ENCODE measurements at places on chromosomes 7 and 10. TPM values are rescaled to one million over a fixed set of nuclear protein-coding genes. Genes with fewer than 3 reads are reported as not detected.

- no peaks in the 10 kb centered on the region for H3K27me3 ChIP-seq
- H3K27ac ChIP-seq = no peak overlapping the region
- H3K4me3 ChIP-seq = no peak overlapping the region
- peaks cover 4% of the 10 kb centered on the region for H3K4me1 ChIP-seq
- H3K36me3 ChIP-seq = peaks cover 75% of the 10 kb centered on the region
These were observed 7.3 kb downstream of the PGAM2 start for GRCh38 chr7:44057849-44058758.

DNA sequence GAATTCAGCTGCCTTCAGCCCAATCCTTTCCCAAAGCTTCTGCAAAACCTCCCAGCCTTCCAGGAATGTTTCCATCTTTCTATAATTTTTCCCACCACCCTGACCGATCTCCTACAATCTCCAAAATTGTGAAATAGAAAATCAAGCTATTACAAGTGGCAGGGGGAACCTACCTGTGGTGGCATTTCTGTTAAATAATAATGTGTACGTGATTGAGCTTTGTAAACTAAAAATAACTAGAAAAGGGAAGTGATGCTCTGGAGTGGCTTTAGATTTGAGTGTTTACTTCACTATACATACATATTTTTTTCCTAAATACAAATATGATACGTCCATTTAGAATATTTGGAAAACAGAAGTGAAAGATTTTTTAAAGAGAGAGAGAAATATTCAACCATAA is 593.6 kb downstream of the GRM8 start:
- no peak overlapping the region for H3K27ac ChIP-seq
- H3K4me3 ChIP-seq = no peak overlapping the region
- H3K27me3 ChIP-seq = no peaks in the 10 kb centered on the region
- no peaks in the 10 kb centered on the region for H3K4me1 ChIP-seq
- no peaks in the 10 kb centered on the region for H3K36me3 ChIP-seq
- DNase-seq = no peak

GRCh38 chr7:140982508-140982907 is 32.2 kb downstream of the MRPS33 start:
- no peak overlapping the region for H3K27ac ChIP-seq
- no peaks in the 10 kb centered on the region for H3K36me3 ChIP-seq
- H3K4me1 ChIP-seq = no peaks in the 10 kb centered on the region
- H3K27me3 ChIP-seq = no peaks in the 10 kb centered on the region
- H3K4me3 ChIP-seq = no peak overlapping the region

DNA sequence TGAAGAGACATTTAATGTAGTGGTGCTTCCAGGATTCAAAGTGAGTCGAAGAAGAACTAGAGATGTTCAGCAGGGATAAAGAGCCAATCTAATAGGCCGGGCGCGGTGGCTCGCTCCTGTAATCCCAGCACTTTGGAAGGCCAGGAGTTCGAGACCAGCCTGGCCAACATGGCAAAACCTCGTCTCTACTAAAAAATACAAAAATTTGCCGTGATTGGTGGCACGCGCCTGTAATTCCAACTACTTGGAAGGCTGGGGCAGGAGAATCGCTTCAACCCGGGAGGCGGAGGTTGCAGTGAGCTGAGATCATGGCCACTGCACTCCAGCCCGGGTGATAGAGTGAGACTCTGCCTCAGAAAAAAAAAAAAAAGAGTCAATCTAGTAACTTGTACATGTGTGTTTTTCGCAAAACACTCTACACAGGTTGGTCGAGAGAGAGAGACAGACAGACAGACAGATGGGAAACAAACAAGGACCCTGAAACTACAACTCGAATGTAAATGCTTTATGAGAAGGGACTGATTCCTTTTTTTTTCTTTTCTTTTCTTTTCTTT is 775 bp downstream of the ABCB8 start:
- peaks cover 16% of the 10 kb centered on the region for H3K36me3 ChIP-seq
- no peak for DNase-seq
- no peaks in the 10 kb centered on the region for H3K27me3 ChIP-seq
- peak overlapping the region; percentile 84 for H3K4me3 ChIP-seq

- DNase-seq = no peak
- no peaks in the 10 kb centered on the region for H3K27me3 ChIP-seq
- H3K4me1 ChIP-seq = peaks cover 22% of the 10 kb centered on the region
These were observed 417 bp downstream of the RFC2 start for GRCh38 chr7:74253835-74254128.

DNA sequence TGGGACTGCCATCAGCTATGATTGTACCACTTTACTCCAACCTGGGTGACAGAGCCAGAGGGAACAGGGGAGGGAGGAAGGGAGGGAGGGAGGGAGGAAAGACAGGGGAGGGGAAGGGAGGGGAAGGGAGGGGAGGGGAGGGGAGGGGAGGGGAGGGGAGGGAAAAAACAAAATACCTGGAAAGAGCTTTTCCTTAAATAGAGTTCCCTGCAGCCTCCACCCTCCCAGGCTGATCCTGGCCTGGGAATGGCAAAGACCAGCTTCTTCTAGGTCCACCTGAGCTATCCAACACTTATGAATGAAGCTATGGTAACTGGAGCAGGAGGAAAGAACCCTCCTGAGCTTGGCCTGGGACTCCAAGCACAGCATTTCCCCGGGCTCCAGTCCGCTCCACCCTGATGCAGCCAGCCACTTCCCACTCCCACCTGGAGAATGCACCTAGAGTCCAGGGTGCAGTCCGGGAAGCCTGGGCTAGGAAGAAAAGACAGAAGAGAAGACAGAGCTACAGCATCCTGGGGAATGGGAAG is 66.1 kb downstream of the GRID1 start:
- no peaks in the 10 kb centered on the region for H3K4me1 ChIP-seq
- DNase-seq = no peak
- H3K27me3 ChIP-seq = no peaks in the 10 kb centered on the region
- no peak overlapping the region for H3K27ac ChIP-seq

- H3K36me3 ChIP-seq = no peaks in the 10 kb centered on the region
- no peak overlapping the region for H3K27ac ChIP-seq
- no peak for DNase-seq
- H3K4me1 ChIP-seq = no peaks in the 10 kb centered on the region
- H3K27me3 ChIP-seq = no peaks in the 10 kb centered on the region
These were observed 894.4 kb downstream of the SORCS3 start for GRCh38 chr10:105535478-105535877.

DNA sequence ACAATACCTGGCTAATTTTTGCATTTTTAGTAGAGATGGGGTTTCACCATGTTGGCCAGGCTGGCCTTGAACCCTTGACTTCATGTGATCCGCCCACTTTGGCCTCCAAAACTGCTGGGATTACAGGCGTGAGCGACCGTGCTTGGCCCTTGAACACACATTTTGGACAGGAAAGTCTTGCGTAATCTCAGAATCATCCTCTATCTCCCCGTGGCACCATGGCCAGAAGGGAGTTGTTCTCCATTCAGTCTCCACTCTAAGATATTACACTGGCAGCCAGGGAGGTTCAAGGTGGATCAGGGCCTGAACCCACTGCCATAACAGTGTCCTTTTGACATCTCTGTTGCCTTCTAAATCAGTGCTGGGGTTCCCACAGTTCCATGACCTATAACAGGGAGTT is 29.2 kb upstream of the GALNTL5 start:
- no peaks in the 10 kb centered on the region for H3K36me3 ChIP-seq
- H3K27ac ChIP-seq = no peak overlapping the region
- peaks cover 4% of the 10 kb centered on the region for H3K27me3 ChIP-seq
- no peak overlapping the region for H3K4me3 ChIP-seq
- H3K4me1 ChIP-seq = no peaks in the 10 kb centered on the region

DNA sequence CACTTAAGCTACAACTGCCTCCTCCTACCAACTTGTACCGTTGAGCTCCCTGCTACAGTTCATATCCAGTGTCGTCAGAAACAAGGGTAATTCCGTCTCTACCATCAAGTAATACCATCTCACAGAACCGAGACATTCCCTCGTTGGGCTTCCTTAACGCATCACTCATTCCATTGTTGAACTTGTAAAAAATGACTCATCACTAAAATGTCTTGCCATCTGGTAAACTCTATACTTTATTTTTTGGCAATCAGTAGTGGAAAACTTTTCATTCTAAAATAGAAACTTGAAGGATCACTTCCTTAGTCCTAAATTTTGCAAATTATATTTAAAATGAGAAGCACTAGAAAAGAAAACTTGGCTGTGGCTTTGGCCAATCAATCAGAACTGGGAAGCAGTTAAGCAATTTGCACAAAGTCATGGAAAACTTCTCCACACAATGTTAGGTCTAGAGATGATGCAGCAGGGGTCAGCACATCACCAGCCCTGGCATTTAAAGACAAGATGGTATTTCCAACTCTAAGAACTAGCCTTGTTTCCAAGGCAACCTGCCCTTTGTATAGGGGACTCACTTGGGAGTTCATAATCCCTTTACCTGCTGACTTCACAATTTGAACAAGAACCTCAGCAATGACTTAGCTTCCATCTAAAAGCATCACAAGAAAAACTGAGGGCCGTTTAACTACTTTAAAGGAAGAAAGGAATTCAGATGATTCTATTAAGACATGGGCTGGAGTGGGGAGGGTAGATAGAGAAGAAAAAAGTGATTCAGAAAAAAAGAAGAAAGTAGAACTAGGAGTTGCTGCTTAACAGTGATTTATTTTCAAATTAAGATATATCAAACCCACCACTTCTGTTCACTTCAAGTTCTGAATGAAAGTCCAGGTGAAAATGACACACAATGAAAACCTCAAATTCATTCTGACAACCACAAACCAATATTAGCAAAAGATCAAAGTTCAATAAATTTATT is 288.1 kb downstream of the PARD3 start:
- H3K4me1 ChIP-seq = no peaks in the 10 kb centered on the region
- no peak overlapping the region for H3K27ac ChIP-seq
- no peak overlapping the region for H3K4me3 ChIP-seq

- no peaks in the 10 kb centered on the region for H3K27me3 ChIP-seq
- H3K27ac ChIP-seq = no peak overlapping the region
- no peaks in the 10 kb centered on the region for H3K4me1 ChIP-seq
- H3K4me3 ChIP-seq = no peak overlapping the region
- H3K36me3 ChIP-seq = no peaks in the 10 kb centered on the region
These were observed 188.9 kb downstream of the BICC1 start for GRCh38 chr10:58701405-58702135.

DNA sequence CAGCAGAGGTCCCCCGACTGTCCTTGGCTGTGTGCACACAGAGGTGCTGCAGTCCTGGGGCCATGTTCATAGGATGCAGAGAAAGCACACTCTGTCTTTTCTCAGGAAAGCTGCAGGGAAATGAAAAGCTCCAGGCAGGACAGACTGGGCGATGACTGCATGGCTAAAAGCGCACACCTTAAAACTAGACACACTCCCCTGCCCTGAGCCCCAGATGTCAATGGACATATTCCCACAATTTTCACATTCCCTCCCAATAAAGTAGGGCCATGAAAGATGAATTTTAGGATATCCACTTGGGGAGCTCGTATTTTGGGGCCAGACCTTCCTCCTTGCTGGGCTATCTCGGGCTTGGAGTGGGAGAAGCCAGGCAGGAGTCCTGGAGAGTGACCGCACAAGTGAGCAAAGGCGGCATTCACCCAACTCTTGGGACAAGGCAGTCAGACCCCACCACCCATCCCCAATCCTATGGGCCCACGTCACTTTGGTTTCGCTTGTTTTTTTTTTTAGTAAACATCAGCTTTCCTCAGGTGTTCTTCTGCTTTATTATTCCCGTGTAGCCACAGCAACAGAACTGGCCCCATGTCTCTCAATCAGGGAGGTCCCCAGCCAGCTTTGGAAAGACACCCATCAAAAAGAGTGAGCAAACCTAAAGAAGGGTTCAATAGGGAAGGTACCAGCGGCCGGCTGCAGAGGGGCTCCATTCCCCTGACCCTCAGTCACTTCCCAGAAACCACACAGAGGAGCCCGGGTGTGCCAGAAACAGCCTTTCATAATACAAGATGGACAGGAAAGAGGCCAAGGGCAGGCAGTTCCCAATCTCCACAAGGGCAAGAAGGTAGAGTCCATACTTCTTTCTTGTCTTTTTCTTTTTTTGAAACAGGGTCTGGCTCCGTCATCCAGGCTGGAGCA is 12.7 kb downstream of the GPRIN2 start:
- H3K4me1 ChIP-seq = no peaks in the 10 kb centered on the region
- no peaks in the 10 kb centered on the region for H3K36me3 ChIP-seq

GRCh38 chr10:114628106-114628505 is 30.0 kb downstream of the ABLIM1 start:
- no peaks in the 10 kb centered on the region for H3K36me3 ChIP-seq
- no peak for DNase-seq
- no peak overlapping the region for H3K27ac ChIP-seq

GRCh38 chr10:119652361-119652730 is 1.2 kb downstream of the BAG3 start:
- peak overlapping the region; percentile 77 for H3K4me3 ChIP-seq
- peaks cover 59% of the 10 kb centered on the region for H3K4me1 ChIP-seq
- H3K36me3 ChIP-seq = peaks cover 8% of the 10 kb centered on the region
- peak overlapping the region; percentile 87 for H3K27ac ChIP-seq
- DNase-seq = peak; percentile 58

GRCh38 chr7:20395511-20395910 is 64.8 kb downstream of the ITGB8 start:
- no peak overlapping the region for H3K27ac ChIP-seq
- H3K27me3 ChIP-seq = no peaks in the 10 kb centered on the region
- H3K4me1 ChIP-seq = no peaks in the 10 kb centered on the region

DNA sequence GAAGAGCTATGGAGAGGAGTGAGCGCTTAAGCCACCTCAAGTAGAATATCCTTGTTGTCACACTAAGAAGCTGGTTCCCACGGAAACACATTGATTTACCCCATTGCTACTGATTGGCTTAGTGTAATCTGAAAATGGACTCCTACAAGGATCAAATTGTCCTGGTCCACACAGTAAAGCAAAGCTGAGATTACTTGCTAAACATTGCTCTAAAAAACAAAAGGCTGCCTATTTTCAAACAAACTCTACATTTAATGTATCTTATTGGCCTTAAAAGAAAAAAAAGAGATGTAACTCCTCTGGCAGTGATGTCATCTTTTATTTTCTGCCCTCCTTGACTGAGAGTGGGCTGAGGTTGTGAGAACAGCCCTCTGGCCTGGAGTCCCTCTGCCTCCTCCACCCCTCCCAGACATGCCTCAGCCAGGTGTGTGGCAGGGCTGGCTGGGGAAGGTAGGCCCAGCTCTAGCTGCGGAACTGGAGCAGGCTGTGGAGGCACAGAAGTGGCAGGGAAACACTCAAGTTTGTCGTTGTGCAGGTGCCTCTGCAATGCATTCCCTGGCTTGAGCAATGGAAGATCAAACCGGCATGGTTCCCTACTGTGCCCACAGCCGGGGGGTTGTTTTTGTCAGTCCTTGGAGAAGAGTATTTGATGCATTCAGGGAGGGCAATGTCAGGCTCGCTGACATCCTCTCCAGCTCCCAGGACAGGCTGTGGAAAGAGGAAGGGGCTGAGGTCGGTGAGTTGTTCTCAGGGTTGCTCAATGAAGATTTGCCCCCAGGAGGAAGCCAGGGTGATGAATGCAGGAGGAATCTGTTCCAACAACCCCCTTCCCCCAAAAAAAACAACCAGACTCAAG is 9.1 kb downstream of the KLF6 start:
- peaks cover 76% of the 10 kb centered on the region for H3K4me1 ChIP-seq
- H3K4me3 ChIP-seq = no peak overlapping the region
- H3K27me3 ChIP-seq = no peaks in the 10 kb centered on the region

The CALCR gene
- not detected for polyA plus RNA-seq

The CLEC2L gene
- polyA plus RNA-seq = not detected

The TAS2R5 gene
- 0.33 TPM for polyA plus RNA-seq

The GPR85 gene
- not detected for polyA plus RNA-seq

The RELN gene
- polyA plus RNA-seq = not detected

The NXPH1 gene
- polyA plus RNA-seq = not detected

The ATOH7 gene
- not detected for polyA plus RNA-seq

The NANOS1 gene
- polyA plus RNA-seq = not detected

The ACSM6 gene
- not detected for polyA plus RNA-seq

The AIMP2 gene
- 20.1 TPM for polyA plus RNA-seq
